H1 (cell line): ENCODE measurements at places on chromosomes 13 and 19. TPM values are rescaled to one million over a fixed set of nuclear protein-coding genes. Genes with fewer than 3 reads are reported as not detected.

The ZNF793 gene
- total RNA-seq: 11.6 and 13.3 TPM in 2 replicates

The KLK10 gene
- 4.5 and 4.8 TPM in 2 replicates for total RNA-seq

The GPR180 gene
- total RNA-seq: 4.7 and 4.8 TPM in 2 replicates

The MEIS3 gene
- total RNA-seq: 27.4 and 28.2 TPM in 2 replicates

The ZNF709 gene
- 2.0 and 2.2 TPM in 2 replicates for total RNA-seq

The STX10 gene
- total RNA-seq: 50.8 and 53.0 TPM in 2 replicates

The RASL11A gene
- 6.8 and 7.9 TPM in 2 replicates for total RNA-seq

The PLEKHA4 gene
- total RNA-seq: 16.8 and 18.0 TPM in 2 replicates

The ZNF773 gene
- 8.3 and 9.0 TPM in 2 replicates for total RNA-seq

The C19orf38 gene
- total RNA-seq: 0.27 TPM in 1 of 2 replicates, not detected in the other

The MCEMP1 gene
- not detected in 2 replicates for total RNA-seq

The ABHD8 gene
- 11.3 and 14.5 TPM in 2 replicates for total RNA-seq

The CPAMD8 gene
- total RNA-seq: 9.2 and 11.1 TPM in 2 replicates

The ZSCAN4 gene
- not detected in 2 replicates for total RNA-seq

The PCDH9 gene
- 0.60 and 0.77 TPM in 2 replicates for total RNA-seq

The SELENOV gene
- total RNA-seq: 8.4 and 11.0 TPM in 2 replicates

The FBXO17 gene
- 14.5 and 15.3 TPM in 2 replicates for total RNA-seq

The TUBB4A gene
- 21.2 and 30.4 TPM in 2 replicates for total RNA-seq

The KLK3 gene
- total RNA-seq: not detected in 2 replicates

The FPR1 gene
- total RNA-seq: not detected in 2 replicates

The ZNF829 gene
- 2.3 and 3.3 TPM in 2 replicates for total RNA-seq

The PGLYRP1 gene
- total RNA-seq: not detected in 2 replicates

The FGF22 gene
- total RNA-seq: 1.7 and 1.9 TPM in 2 replicates

The ATP4B gene
- not detected in 2 replicates for total RNA-seq

The ZNF506 gene
- total RNA-seq: 8.0 and 8.3 TPM in 2 replicates

The NXNL1 gene
- not detected in 2 replicates for total RNA-seq

The IRS2 gene
- 16.7 and 17.0 TPM in 2 replicates for total RNA-seq

The ZNF681 gene
- total RNA-seq: 6.8 and 7.9 TPM in 2 replicates

The KLK7 gene
- total RNA-seq: 0.55 and 0.73 TPM in 2 replicates

The ZNF813 gene
- total RNA-seq: 22.1 and 22.4 TPM in 2 replicates

The ING1 gene
- 26.6 and 28.6 TPM in 2 replicates for total RNA-seq

The KIRREL2 gene
- 4.6 TPM in 2 replicates for total RNA-seq

The LILRA1 gene
- not detected in 2 replicates for total RNA-seq

The TLE2 gene
- total RNA-seq: 11.5 and 12.5 TPM in 2 replicates

The CFAP97D2 gene
- not detected in 2 replicates for total RNA-seq

The ZNF846 gene
- 9.0 and 9.2 TPM in 2 replicates for total RNA-seq

The DAND5 gene
- 0.17 and 0.25 TPM in 2 replicates for total RNA-seq

The DIRAS1 gene
- 21.3 and 22.3 TPM in 2 replicates for total RNA-seq

The EID2 gene
- 29.6 and 29.9 TPM in 2 replicates for total RNA-seq

The CABP5 gene
- not detected in 2 replicates for total RNA-seq

The PRSS57 gene
- not detected in 2 replicates for total RNA-seq

The ZNF665 gene
- total RNA-seq: 3.7 and 6.4 TPM in 2 replicates

The ZNF541 gene
- total RNA-seq: 0.50 TPM in 1 of 2 replicates, not detected in the other

The ZNF850 gene
- 18.0 and 21.2 TPM in 2 replicates for total RNA-seq

The SBK2 gene
- 3.9 and 4.1 TPM in 2 replicates for total RNA-seq

The BCAM gene
- total RNA-seq: 81.4 and 83.0 TPM in 2 replicates

The TRPM4 gene
- 11.3 and 12.6 TPM in 2 replicates for total RNA-seq

The ZFP36 gene
- total RNA-seq: 10.9 and 12.2 TPM in 2 replicates

The ZNF256 gene
- 13.5 and 14.2 TPM in 2 replicates for total RNA-seq

The PRR22 gene
- total RNA-seq: 2.1 and 3.7 TPM in 2 replicates

The ACER1 gene
- not detected in 2 replicates for total RNA-seq

The MAST1 gene
- total RNA-seq: 25.2 and 28.3 TPM in 2 replicates

The KLK4 gene
- total RNA-seq: 1.3 TPM in 1 of 2 replicates, not detected in the other

The VAV1 gene
- total RNA-seq: 0.21 and 0.22 TPM in 2 replicates

The RASIP1 gene
- total RNA-seq: 8.7 and 9.3 TPM in 2 replicates

The TDRD12 gene
- total RNA-seq: 0.73 and 0.88 TPM in 2 replicates

The PGPEP1 gene
- 33.2 and 33.4 TPM in 2 replicates for total RNA-seq

The TSSK6 gene
- total RNA-seq: 2.9 and 3.6 TPM in 2 replicates
